Pancreas (tissue), 10 donors: ENCODE measurements at places on chromosomes 1 and 21. TPM values are rescaled to one million over a fixed set of nuclear protein-coding genes. Genes with fewer than 3 reads are reported as not detected.
A peak's percentile ranks its signal among the peaks of the same experiment; 100 is the strongest.

DNA sequence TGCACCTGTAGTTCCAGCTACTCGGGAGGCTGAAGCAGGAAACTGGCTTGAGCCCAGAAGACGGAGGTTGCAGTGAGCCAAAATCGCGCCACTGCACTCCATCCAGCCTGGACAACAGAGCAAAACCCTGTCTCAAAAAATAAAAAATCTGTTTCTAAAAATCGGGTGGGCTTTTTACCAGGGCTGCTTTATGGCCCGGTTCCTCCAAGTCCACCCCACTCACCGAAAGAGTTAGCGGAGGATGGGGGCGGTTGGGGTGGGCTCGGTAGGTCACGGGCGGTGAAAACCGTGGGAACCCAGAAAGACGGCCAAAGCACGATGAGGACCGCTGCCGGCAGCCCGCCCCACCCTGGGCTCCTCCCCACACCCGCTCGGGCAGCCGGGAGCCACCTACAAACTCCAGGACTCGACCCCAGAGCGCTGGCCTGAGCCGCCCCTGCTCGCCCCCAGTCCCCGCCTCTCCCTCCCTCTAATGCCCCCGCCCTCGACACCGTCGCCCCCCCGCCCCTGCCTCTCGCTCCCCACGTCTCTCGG lies 846 bp upstream of the PER3 start:
- peak; percentile 78 for DNase-seq

DNA sequence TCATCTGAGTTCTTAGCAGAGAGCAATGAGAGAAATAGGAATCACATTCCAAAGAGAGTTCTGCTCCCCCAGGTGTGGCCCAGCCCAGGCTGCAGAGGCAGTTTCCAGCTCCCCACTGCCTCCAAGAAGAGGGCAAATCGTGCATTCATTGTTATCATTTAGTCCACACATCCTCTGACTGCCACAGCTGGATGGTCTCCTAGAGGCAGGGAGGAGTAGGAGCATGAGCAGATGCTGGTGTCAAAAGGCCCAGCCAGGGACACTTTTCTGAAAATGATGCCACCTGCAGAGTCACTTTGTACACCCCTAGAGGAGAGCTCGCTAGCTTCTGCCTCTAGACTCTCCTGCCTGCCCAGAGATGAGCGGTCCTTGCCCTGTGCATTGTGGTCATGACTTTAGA lies 33.6 kb upstream of the GNPAT start:
- no peak for DNase-seq

DNA sequence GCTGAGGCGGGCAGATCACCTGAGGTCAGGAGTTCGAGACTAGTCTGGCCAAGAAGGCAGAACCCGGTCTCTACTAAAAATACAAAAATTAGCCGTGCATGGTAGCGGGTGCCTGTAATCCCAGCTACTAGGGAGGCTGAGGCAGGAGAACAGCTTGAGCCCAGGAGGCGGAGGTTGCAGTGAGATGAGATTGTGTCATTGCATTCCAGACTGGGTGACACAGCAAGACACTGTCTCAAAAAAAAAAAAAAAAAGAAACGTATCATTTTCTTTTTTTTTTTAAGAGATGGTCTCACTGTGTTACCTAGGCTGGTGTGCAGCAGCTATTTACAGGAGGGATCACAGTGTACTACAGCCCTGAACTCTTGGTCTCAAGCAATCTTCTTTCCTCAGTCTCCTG lies 47.3 kb downstream of the ITGB3BP start:
- DNase-seq = no peak

DNA sequence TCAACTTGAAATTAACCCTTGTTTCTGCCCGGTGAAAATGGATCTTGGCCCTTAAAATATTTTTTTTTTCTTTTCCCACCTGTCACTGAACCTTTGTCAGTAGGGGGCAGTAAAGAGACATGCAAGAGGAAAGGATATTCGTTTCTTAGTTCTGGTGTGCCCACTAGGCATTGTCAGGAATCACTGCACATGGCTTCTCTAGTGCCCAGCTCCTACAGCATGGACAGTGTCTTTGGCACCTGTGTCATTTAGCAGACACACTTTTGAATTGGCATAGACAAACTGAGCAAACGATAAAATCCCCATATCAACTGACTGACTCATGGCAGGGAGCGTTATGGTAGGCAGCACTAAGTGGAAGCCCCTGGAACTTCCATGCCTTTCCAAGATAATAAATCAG lies 1048.1 kb downstream of the BRINP3 start:
- DNase-seq = no peak

DNA sequence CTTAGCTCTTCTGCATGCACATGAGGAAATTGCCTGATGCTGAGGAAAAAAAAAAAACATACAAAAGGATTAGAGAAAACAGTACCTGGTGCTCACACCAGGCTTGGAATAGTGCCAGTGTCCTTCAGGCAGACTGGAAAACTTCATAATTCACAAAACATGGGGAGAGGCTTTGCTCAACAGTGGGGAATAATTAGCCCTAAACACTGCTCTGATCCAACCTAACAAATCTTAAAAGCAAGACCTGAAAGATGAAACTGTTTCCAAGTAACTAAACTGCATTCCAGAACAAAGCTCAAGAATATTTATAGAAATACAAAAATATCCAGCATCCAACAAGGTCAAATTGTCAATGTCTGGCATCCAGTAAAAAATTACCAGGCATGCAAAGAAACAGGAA lies 124.8 kb downstream of the AK5 start:
- no peak for DNase-seq

- peak; percentile 2 for DNase-seq
Observed at GRCh38 chr1:111030590-111030989, 66.9 kb upstream of the LRIF1 start.

GRCh38 chr1:97384294-97384968 lies 536.4 kb downstream of the DPYD start:
- DNase-seq = no peak

DNA sequence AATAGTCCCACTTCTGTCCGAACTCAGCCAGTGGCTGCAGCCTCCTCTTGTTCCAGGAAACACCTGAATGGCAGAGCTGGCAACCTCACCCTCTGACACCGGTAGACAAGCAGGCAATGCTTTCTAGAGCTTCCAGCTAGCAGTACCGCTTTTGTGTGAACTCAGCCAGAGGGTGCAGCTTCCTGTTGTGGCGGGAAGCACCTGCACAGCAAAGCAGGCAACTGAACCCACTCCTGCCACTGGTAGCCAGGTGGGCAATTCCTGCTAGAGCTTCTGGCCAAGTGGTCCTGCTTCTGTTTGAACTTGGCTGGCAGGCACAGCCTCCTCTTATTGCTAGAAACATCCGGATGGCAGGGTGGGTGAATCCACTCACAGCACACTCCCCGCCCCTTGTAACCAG lies 40.1 kb upstream of the TMPRSS15 start:
- no peak for DNase-seq

DNA sequence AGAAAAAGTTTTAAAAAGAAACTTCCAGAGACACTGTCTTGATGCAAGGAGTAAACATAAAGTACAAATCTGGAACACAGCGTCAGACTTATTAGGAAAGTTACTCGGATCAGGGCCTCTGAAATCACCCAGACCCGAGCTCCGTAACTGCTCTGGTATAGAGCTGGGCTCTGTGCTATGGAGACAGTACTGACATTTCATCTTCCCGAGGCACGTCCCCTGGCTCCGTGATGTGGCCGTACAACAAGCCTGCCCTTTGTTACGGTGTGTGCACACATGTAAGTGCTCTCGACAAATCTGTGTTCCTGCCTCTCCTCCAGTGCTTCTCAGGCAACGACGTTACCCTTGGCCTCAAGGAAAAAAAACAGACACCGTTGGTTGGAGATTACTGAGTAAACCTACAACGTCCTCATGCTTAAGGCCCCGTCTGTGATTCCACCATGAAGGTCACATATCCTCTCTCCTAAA lies 107.0 kb upstream of the IRF2BP2 start:
- DNase-seq = no peak

GRCh38 chr21:41121785-41122415 lies 46.1 kb upstream of the BACE2 start:
- DNase-seq = peak; percentile 96

GRCh38 chr1:8422510-8423268 lies 104.8 kb downstream of the SLC45A1 start:
- DNase-seq = peak; percentile 62

- DNase-seq = peak; percentile 54
Observed at GRCh38 chr1:46223472-46223943, 20.4 kb downstream of the LURAP1 start.

DNA sequence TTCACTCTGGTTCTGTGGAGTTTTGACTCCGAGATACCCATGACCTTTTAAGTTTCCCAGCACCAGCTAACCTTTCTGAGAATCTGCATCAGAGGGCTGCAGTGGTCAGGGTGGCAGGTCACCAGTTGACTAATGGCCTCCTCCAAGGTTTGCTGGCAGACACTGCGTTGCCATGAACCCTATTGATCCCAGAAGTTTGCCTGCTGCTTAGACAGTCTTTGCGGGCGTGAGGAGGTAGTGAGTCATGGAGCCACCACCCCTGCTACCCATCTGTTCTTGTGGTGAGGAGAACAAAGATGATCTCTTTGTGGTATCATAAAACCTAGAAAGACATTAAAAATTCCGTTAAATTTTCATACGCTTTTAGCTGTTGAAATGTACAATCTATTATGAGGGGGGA lies 180.4 kb downstream of the FGGY start:
- DNase-seq = no peak

- DNase-seq = no peak
Observed at GRCh38 chr1:89637496-89637895, 4.6 kb downstream of the LRRC8C start.

DNA sequence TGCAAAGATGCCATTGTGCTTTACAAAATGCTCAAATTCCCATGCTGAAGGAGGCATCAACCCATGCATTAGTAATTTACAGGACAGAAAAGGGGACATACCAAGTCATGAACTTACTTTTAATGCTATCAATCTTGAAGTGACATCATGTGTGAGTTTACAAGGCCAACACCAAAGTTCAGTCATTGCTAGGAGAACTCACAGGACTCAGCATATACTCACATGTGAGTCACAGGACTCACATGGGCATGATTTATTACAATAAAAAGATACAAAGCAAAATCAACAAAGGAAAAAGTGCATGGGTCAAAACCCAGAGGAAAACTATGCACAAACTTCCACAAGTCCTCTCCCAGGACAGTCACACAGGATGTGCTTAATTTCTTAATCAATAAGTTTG lies 1656.0 kb downstream of the MRPL39 start:
- no peak for DNase-seq

- no peak for DNase-seq
Observed at GRCh38 chr1:77824079-77824478, 44.6 kb downstream of the MIGA1 start.

DNA sequence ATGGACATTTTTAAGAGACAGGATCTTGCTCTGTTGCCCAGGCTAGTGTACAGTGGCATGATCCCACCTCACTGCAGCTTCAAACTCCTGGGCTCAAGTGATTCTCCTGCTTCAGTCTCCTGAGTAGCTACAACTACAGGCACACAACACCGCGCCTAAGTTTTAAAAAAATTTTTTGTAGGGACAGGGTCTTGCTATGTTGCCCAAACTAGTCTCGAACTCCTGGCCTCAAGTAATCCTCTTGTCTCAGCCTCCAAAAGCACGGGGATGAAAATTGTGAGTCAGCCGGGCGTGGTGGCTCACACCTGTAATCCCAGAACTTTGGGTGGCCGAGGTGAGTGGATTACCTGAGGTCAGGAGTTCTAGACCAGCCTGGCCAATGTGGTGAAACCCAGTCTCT lies 20.4 kb downstream of the MYSM1 start:
- DNase-seq = no peak

DNA sequence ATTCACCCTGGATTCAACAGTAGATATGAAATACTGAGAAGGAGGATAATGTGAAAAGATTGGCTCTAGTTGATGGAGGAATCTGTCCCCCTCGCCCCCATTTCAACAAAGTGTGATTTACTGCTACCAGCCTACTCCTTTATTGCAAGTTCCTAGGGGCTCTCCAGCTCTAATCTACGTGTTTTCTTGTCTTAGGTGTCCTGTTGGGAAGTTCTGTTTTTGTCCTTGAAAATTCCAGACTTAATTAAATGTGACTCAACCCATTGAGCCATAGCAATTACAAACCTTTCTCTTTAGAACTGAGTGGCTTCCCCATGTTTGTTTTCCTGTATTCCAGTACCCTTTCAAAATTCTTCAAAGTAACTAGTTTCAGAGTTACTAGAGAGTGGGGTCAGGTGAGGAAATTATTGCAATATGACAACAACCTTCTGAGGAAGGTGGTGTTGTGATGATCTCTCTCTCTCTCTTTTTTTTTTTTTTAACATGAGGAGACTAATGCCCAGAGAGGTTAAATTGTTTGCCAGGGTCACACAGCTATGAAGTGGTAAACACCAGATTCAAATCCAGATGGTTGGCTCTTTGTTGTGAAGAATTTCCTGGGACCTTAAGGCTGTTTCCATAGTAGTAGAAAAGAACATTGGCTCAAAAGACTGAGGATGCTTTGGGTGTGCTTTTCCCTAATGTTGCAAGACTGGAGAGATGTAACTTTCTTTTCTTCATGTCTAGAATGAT lies 3.5 kb downstream of the RGL1 start:
- DNase-seq = no peak

DNA sequence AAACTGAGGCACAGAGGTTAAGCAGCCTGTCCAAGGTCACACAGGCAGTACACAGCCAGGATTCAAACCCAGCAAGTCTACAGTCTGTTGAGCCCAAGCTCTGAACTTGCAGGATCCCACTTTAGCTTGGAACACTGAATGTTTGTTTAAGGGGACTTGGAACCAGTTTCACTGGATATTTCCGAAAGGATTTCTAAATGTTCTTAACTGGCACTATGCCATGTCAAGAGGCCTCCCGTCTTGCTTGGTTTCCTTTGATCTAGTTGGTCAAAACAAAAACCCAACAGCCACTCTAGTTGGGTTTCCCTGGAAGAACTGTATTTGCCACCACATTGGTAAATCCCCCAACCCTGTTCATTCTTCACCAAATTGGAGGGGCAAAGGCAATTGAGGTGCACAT lies 317.6 kb upstream of the KAZN start:
- DNase-seq = no peak

DNA sequence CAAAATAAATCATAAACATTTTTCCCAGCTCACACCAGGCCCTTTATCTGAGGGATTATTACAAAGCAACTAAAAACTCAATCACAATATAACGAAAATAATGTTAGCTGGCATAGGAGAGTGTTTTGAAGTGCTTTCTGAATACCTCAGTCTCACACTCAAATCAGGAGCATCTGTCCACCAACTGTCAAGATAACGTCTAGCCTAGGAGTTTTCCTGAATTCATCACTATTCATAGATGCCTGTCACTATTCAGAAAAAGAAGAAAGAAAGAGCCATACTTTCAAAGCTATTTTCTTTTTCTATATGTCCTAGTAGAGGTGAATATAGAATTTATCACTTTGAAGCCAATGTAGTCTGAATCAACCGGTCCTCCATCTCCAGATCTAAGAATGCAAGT lies 127.0 kb downstream of the AKT3 start:
- DNase-seq = no peak

- no peak for DNase-seq
Observed at GRCh38 chr1:30914587-30914922, 6.0 kb upstream of the SDC3 start.

The LCE1C gene
- not detected for polyA plus RNA-seq

The GJA5 gene
- 1.6 TPM for polyA plus RNA-seq

The VSIG8 gene
- polyA plus RNA-seq = 0.27 TPM

The CD84 gene
- polyA plus RNA-seq = 0.16 TPM

The FCRLB gene
- polyA plus RNA-seq = 0.49 TPM

The ZBTB8B gene
- polyA plus RNA-seq = 0.04 TPM

The TMEM82 gene
- polyA plus RNA-seq = not detected
